ENCODE measurements at places on chromosomes 1 and 21. TPM values are rescaled to one million over a fixed set of nuclear protein-coding genes. Genes with fewer than 3 reads are reported as not detected.

The RGS18 gene
- not detected for total RNA-seq

The RGSL1 gene
- total RNA-seq, result not detected

The AMY2B gene
- 2.0 TPM for total RNA-seq

The IFT25 gene
- 18.8 TPM for total RNA-seq

The PDZK1IP1 gene
- total RNA-seq, result not detected
